Testis (tissue), 5 donors: ENCODE measurements at places on chromosomes 2 and 18.

- H3K27ac ChIP-seq = no peak overlapping the region
- H3K36me3 ChIP-seq = no peaks in the 10 kb centered on the region
- no peaks in the 10 kb centered on the region for H3K27me3 ChIP-seq
- H3K4me1 ChIP-seq = no peaks in the 10 kb centered on the region
These were observed 96.2 kb downstream of the MAIP1 start for GRCh38 chr2:200051611-200051945.

- no peaks in the 10 kb centered on the region for H3K4me1 ChIP-seq
- H3K36me3 ChIP-seq = no peaks in the 10 kb centered on the region
- H3K27me3 ChIP-seq = no peaks in the 10 kb centered on the region
- no peak overlapping the region for H3K4me3 ChIP-seq
- H3K27ac ChIP-seq = no peak overlapping the region
- peak; percentile 19 for DNase-seq
These were observed 34.4 kb upstream of the TRAPPC8 start for GRCh38 chr18:31977270-31977872.

DNA sequence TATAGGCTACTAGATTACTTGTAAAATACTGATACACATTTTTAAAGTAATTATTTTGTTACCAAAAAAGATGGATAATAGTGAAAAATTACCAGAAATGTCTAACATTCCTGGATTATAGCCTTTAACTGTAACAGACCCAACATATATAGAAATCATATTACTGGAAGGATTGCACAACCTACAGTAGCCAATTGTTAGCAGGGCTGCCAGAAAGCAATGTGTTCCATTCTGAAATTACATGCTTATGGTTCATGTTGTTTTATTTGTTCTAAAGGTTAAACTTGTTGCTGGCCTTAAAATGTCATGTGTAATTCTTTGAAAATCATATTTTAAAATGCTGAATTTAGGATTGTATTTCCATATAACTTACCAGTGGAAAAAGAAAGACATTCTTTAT, 793.6 kb upstream of the ACVR2A start:
- no peak overlapping the region for H3K4me3 ChIP-seq
- H3K4me1 ChIP-seq = no peaks in the 10 kb centered on the region
- DNase-seq = no peak
- no peaks in the 10 kb centered on the region for H3K36me3 ChIP-seq

DNA sequence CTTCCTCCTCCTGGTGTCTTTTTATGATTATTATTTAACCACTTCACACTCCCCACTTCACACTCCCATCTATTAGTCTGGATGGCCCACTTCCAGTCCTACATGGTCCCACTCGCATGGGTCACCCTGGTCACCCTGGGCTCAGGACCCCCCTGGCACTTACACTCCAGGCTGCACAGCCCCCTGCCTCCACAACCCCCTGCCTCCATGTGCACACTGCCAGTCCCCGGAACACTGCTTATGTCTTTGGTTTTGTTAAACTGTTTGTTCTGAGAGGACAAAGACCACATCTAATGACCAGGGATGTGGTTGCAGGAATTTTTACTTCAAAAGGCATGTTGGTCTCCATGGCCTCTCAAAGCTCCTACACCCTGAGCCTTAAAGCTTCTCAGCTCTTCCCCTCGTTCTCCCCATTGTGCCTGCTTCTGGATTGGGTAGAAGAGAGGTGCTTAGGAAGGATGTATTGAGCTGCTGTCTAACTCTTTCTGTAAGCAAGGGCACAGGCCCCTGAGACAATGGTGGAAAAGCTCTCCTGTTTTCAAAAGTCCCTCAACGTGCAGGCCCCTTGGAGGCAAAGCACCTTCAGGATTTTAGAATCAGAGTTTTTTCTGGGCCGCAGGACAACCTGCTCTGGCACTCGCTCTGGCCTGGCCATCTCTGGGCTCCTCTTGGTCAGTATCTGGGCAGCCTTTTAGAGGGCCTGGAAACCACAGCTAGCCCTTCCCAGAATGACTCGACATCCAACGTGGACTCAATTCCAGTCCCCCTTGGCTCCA, 150.0 kb upstream of the HAAO start:
- no peak for DNase-seq
- peaks cover 22% of the 10 kb centered on the region for H3K4me1 ChIP-seq
- H3K4me3 ChIP-seq = no peak overlapping the region
- H3K27ac ChIP-seq = peak overlapping the region; percentile 73

GRCh38 chr2:11767779-11768178, 21.3 kb downstream of the LPIN1 start:
- H3K36me3 ChIP-seq = no peaks in the 10 kb centered on the region
- H3K4me3 ChIP-seq = no peak overlapping the region
- no peaks in the 10 kb centered on the region for H3K4me1 ChIP-seq
- H3K27me3 ChIP-seq = no peaks in the 10 kb centered on the region
- DNase-seq = no peak
- no peak overlapping the region for H3K27ac ChIP-seq

GRCh38 chr18:6781796-6782195, 52.3 kb downstream of the ARHGAP28 start:
- H3K36me3 ChIP-seq = no peaks in the 10 kb centered on the region
- DNase-seq = no peak
- H3K4me1 ChIP-seq = peaks cover 39% of the 10 kb centered on the region
- H3K27me3 ChIP-seq = no peaks in the 10 kb centered on the region

DNA sequence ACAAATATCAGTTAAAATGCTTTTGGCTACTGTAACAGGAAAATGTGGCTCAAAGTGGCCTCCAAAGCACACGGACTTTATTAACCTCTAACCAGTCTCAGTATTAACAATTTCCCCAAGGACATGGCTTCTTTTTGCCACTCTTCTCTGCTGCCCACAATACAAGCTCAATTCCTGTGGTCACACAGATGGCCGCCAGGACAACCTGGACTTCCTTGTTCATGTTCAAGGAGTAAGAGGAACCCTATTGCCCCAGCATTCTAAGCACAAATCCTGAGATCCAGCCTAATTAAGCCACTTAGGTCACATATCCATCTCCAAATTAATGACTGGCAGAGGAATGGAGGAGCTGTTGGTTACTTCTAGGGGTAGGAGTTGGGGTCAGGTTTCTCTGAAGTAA, 38.2 kb downstream of the AOX1 start:
- no peak overlapping the region for H3K4me3 ChIP-seq
- DNase-seq = no peak
- H3K27ac ChIP-seq = no peak overlapping the region

DNA sequence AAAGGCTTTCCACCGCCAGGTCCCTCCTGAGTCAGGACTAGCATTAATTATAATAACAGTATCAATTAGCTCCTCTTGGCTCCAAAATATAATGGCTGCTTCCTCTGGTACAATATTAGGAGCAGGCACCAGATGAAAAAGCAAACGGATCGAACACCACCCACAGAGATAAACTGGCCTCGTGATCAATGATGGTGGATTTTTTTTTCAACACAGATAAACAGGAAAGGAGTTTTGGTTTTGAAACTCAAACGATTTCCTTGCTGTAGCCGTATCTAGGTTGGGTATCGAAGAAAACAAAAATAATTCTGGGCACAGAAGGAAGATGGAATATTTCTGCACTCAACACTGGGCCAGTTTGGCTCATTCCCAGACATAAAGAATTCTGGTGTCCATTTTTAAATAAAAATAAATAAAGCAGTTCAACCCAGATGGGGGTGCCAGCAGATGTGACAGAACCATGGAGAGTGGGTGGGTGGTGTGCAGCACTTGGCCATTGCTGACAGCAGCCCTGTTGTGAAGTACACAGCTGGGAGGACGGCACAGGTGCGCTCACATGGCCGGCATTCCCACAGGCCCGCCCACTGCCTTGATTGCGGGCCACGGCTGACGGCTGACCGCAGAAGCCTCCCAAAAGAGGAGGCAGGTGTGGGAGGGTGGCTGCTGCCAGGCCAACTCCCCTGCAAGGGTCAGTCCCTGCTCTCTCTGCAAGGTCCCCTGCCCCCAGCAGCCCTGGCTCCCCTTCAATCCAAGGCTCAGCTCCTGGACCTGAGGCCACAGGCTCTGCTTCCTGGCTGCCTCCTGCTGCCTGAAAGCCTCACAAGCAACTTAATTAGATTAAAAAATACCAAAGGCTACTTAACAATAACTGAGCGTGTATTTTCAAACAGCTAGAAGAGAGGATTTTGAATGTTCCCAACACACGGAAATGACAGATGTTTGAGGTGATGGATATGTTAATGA, 351.9 kb upstream of the ID2 start:
- DNase-seq = no peak
- no peak overlapping the region for H3K4me3 ChIP-seq
- no peak overlapping the region for H3K27ac ChIP-seq
- H3K4me1 ChIP-seq = no peaks in the 10 kb centered on the region

DNA sequence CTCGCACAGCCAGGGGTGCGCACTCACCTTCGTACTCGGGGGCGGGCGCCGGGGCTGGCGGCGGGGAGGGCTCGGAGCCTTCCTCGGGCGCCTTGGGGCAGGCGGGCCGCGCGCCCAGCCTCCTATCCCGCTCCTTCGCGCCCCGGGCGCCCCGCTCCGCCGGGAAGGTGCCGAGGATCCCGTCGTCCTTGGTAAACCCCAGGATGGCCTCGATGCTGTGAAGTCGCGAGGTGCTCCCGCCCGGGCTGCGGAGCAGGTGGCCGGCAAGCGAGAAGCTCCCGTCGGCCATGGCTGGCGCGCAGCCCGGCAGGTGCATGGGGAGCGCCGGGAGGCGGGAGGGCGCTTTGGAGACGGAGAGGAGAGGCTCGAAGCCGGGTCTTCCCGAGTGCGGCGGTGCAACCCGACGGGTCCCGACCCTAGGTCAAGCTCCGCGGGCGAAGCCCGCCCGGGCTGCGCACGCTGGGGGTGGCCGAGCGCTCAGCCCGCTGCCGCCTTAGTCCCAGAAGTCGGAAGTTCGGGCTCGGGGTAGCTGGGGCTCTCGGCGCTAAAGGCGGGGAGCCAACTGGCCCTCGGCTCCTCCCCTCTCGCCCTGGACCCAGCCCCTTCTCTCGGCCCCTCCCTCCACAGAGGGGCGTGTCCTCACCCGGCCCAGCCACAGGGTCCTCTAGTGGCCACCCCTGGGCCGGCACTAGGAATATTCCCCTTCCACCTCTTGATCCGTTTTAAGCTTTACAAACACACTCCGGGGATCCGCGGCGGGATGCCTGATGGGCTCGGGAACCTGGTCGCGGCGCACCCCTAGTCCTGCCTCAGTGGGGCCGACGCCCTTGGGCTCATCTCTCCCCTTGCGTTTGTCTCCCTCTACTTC, at the start of gene RAX:
Gene RAX, minus strand, starts transcription at position 564 of the 868 bp plus-strand sequence. Its CDS starts 248 bp downstream, at position 316.
- peak within 1 kb of the TSS; percentile 27 for H3K4me3 ChIP-seq
- H3K4me1 ChIP-seq = peaks cover 5% of the 10 kb centered on the region
- peaks cover 4% of the 10 kb centered on the region for H3K27me3 ChIP-seq
- no peak within 1 kb of the TSS for H3K27ac ChIP-seq
- no peaks in the 10 kb centered on the region for H3K36me3 ChIP-seq
- DNase-seq = peak; percentile 37

GRCh38 chr18:47754311-47755101, 176.0 kb downstream of the SMAD2 start:
- DNase-seq = peak; percentile 81
- peak overlapping the region; percentile 60 for H3K4me3 ChIP-seq
- no peak overlapping the region for H3K27ac ChIP-seq
- no peaks in the 10 kb centered on the region for H3K36me3 ChIP-seq
- no peaks in the 10 kb centered on the region for H3K27me3 ChIP-seq

DNA sequence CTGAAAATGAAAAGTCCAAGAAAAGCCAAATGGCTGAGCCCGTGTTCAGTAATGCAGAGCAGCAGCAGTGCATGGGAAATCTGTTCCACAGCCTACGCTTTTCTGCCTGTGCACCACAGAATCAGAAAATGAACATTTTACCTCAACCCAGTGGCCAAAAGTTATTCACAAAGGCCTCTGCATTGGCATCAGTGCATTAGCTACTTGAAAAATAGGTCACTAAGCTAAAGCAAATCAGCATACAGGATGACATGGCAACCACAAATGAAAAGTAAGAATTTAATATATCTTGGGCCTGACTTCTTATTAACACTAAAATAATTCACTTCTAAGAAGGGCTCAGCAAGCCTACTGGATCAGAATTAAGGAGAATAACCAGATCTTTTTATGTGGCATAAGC, 1145.3 kb upstream of the CHAC2 start:
- H3K4me1 ChIP-seq = no peaks in the 10 kb centered on the region
- no peak overlapping the region for H3K27ac ChIP-seq
- no peak overlapping the region for H3K4me3 ChIP-seq
- no peaks in the 10 kb centered on the region for H3K27me3 ChIP-seq
- DNase-seq = no peak

DNA sequence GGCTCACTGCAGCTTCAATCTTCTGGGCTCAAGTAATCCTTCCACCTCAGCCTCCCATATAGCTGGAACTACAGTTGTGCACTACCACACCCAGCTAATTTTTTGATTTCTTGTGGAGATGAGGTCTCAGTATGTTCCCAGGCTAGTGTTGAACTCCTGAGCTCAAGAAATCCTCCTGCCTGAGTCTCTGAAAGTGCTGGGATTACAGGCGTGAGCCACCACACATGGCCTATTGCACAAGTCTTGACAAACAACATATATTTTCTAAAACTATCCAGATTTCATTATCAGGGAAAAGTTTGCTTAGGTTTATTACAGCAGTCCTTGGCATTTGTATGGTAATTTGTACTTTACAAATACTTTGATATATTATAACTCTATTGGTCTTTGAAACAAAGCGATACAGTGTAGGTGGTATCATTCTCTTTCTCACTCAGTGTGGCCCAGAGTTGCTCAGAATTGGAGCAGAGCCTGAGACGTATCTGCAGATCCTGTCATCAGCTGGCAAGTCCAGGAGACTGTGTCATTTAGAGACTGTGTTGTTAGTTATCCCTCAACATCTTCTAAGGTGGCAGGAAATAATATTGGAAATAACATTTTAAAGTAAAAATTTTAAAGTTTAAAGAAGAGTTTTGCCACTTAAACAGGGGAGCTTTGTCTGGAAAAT, 41.4 kb downstream of the PDK1 start:
- no peak overlapping the region for H3K4me3 ChIP-seq
- H3K4me1 ChIP-seq = peaks cover 6% of the 10 kb centered on the region
- no peaks in the 10 kb centered on the region for H3K27me3 ChIP-seq
- no peak for DNase-seq
- H3K36me3 ChIP-seq = no peaks in the 10 kb centered on the region

DNA sequence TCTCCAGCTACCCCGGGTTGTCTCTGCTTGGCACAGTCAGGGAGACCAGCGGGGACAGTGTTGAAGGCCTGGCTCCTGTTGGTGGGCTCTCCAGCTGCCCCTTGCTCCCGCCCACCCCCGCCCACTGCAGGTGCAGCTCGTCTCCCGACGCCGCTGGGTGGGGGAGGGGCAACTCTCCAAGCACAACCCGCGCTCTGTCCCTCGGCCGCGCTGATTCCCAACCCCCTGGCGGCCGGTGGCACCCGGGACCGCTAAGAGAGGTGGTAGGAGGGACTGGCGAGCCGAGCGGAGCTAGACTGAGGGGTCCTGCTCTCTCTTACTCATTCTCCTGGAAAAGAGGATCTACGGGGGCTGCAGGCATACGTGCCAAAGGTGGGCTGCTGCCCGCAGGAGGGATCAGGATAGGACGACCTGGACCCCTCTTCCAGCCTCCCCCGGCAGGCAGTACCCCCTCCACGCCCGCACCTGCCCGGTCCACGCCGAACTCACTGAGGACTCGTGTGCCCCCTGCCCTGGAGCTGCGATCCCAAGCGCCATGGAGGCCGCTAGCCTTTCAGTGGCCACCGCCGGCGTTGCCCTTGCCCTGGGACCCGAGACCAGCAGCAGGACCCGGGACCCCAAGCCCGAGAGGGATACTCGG, 44.5 kb downstream of the DDX18 start:
- no peak overlapping the region for H3K27ac ChIP-seq
- DNase-seq = no peak
- no peaks in the 10 kb centered on the region for H3K27me3 ChIP-seq
- H3K4me1 ChIP-seq = no peaks in the 10 kb centered on the region

- DNase-seq = no peak
- H3K27ac ChIP-seq = no peak overlapping the region
- H3K4me1 ChIP-seq = no peaks in the 10 kb centered on the region
- no peaks in the 10 kb centered on the region for H3K36me3 ChIP-seq
- no peaks in the 10 kb centered on the region for H3K27me3 ChIP-seq
- H3K4me3 ChIP-seq = no peak overlapping the region
These were observed 36.3 kb downstream of the MOGAT1 start for GRCh38 chr2:222707689-222708273.
